Stimulated activated CD4-positive, alpha-beta T cell treated with anti-CD3 and anti-CD28 coated beads, Interleukin-4, amount 100 ng/mL, for 4 hours (primary cell): ENCODE measurements at places on chromosomes 2 and 18.

DNA sequence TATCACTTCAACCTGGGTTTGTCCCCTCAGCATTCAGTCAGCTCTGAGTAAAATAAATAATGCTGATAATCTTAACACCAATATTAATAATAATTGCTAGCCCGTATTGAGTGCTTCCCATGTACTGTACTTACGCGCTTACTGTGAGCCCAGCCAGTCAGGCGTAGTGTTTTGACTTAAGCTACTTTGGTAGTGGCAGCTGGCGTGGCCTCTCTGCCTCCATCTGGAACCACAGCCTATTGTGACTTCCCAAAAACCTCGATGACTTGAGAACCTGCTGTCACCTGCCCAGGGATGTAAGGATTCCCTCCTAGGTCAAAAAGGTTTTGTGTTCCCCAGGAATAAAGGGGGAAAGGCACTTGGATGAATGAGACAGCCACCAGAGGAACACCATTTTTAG, 53.2 kb downstream of the SUMO1 start:
- DNase-seq, result no peak

DNA sequence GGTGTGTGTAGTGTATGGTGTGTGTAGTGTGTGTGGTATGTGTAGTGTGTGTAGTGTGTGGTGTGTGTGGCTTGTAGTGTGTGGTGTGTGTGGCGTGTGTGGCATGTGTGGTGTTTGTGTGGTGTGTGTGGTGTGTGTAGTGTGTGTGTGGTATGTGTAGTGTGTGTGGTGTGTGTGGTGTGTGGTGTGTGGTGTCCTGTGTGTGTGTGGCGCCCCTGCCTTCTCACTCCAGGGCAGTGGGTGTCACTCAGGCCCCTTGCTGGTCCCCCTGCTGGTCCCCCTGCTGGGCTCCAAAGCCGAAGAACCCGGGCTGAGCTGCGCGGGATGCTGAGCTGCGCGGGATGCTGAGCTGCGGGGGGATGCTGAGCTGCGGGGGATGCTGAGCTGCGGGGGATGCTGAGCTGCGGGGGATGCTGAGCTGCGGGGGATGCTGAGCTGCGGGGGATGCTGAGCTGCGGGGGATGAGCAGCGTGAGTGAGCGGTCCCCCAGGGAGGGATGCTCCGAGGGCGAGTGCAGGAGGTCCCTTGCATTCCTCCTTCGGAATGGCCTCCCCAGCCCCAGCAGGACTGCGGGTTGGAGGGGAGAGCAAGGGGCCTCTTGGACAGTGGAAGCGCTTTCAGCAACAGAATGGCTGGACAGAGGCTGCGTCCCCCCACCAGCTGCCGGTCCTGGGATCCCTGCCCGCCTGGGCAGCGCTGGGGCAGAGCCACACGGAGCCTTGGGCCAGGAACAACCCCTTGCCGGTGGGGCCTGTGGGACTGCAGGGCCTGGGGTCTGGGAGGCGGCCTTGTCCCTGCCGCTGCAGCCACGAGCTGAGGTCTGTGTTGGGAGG, 3.4 kb upstream of the RTP5 start:
- no peak for DNase-seq

GRCh38 chr2:134107402-134107801, 146.5 kb upstream of the MGAT5 start:
- no peak for DNase-seq

GRCh38 chr2:28395334-28396061, 2.8 kb downstream of the FOSL2 start:
- DNase-seq, result no peak

GRCh38 chr2:189511210-189511959, 69.2 kb downstream of the SLC40A1 start:
- no peak for DNase-seq

DNA sequence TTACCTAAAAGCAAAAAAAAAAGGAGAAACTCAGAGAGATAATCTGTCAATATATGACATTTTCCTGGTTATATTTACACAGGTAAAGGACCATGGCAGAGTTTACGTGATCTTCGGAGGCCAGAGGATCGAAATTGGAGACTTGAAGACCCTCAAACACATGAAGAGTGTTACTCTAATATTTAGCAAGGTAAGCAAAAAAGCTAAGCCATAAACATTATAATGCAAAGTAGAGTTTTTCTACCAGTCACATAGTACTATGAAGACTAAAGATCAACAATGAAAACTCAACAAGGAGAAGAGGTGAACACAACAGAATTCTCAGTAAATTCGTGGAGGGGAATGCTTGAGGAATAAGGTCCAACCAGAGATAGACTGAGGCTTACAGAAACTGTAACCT, 78.5 kb downstream of the L3MBTL4 start:
- no peak for DNase-seq

GRCh38 chr2:167132066-167132465, 243.8 kb downstream of the XIRP2 start:
- no peak for DNase-seq

DNA sequence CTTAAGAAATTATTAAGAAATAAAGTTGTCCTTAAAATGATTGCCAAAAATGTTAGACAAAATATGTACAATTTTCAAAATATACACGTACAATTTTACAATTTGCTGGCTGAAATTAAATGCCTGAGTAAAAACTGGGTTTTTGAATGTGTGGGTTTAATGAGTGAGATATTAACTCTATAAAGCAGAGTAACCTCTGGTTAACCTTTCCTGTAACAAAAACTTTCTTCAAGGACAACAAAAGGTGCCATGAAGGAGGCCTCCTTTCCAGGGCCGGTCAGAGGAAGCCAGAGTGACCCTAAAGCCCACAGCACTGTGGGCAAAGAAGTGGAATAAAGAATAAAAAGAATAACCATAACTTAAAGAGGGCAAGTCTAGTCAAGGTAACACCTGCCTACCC, 16.5 kb upstream of the MAL start:
- no peak for DNase-seq

DNA sequence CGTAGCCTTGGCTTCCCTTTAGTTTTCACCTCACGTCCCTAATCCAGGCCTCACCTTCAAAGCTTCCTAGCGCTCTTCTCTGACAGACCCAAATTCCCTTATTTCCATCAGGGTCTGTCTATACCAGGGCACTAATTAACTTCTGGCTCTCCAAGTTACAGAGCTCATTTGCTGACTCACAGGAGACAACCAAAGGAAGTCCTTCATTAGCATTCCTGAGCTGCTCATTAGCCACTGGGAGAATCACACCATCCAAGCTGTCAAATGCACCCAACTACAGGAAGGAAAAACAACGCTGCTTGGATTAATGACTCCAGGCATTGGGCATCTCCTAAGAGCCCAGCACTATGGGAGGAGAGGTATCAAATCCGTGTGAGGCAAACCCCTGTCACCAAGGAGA, 109.8 kb upstream of the ALK start:
- DNase-seq, result no peak
